ENCODE measurements at places on chromosomes 1 and 21.

GRCh38 chr1:116256875-116257274 is 116.2 kb upstream of the ATP1A1 start:
- DNase-seq: no peak

DNA sequence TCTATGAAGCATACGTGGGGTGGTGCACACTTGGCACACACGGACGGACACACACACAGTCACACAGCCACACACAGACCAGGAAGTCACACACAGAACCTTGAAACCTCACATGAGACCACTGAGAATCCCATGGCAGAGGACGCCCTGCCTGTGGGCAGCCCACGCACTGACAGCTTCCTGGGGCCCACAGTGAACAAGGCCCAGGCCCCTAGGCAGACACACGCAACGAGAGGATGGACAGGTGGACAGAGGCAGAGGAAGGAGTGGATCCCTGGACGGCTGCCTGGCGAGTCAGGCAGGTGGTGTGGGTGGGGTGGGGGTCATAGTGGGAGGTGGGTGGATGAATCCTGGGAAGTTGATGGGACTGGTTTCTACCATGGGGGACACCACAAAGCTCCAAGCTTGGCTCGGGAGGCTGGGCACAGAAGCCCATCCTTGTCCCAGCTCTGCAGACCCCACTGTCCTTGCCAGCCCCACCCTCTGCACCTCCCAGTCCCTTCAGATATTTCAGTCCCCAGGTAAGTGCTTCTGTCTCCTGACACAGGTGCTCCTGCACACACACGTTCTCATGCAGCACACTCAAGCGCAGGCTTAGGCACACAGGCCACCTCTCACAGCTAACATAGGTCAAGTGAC is 49.1 kb downstream of the WNT9A start:
- DNase-seq: no peak

DNA sequence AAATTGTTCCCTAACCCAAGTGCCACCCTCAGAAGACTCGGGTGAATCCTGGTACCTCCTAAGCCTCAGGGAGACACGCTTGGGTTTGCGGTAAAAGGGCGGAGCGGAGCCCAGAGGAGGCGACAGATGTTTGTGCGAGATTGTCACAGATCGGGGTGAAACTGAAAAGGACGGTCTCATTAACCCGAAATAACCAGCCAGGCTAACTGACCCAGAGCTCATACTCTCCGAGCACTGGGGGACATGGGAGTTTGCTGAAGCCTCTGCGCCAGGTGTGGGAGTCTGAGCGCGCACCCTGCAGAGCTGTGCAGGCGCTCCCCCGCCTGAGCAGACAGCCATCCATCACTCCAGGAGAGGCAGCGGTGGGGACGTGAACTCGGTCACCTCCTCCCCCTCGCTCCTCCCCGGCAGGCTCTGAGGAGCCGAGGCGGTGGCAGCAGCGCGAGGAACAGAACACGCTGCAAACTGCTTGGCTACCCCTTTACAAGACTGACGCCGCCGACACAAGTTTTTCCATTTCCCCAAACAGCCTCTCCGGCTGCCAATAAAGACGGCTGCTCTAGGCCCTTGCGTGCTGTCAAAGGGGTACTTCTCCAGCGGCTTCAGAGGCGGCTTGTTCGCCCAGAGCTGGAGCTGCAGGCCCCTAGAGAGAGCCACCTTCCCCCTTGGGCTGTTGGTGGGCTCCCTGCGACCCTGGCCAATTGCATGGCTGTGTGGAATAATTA is 43.5 kb downstream of the RRAGC start:
- peak; percentile 64 for DNase-seq

DNA sequence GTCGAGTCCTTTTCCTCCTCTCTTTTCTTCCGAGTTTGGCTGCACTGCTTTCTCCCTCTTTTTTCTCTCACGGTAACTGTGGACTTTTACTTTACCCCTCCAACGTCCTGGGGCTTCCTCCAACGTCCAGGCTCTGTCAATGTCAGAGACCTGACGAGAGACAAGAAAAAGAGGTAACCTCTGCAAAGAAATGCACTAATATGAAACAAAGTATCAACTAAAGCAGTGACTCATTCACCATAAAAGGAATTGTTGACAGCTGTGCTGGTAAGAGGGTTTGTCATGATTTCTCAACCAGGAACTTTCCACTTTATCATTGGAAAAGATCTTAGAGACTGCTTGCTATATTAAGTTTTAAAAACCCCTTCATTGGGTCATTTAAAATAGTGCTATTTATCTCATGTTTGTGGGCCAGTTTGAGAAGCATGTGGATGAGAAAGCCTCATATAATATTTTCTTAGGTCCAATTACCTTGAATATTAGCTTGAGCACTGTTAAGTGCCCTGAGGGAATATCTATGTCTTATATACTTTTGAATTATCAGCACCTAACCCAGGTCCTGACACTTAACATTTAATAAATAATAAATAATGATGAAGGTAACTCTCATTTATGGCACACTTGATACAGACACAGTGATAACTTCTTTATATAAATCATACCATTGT is at the start of gene GBP2:
TSS of gene GBP2 (minus strand) at position 202 of the 668 bp plus-strand sequence. CDS start 4,148 bp downstream, outside the sequence.
- DNase-seq: peak; percentile 42

GRCh38 chr21:44463724-44464123 is 8.4 kb downstream of the LRRC3 start:
- no peak for DNase-seq

DNA sequence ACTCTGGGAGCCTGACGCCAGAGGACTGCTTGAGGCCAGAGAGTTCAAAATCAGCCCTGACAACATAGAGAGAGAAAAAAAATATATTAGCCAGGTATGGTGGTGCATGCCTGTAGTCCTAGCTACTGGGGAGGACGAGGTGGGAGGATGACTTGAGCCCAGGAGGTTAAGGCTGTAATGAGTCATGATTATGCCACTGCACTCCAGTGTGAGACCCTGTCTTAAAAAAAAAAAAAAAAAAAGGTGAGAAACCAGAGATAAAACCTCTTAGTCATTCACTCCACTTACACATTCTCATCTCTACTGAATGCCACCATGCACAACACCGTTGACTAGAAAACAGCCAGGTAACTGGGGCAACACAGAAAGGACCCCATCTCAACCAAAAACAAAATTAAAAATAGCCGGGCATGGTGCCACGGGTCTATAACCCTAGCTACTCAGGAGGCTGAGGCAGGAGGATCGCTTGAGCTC is 178.1 kb downstream of the SLC45A1 start:
- no peak for DNase-seq

GRCh38 chr1:45442272-45442671 is 48.7 kb downstream of the TESK2 start:
- DNase-seq: no peak

DNA sequence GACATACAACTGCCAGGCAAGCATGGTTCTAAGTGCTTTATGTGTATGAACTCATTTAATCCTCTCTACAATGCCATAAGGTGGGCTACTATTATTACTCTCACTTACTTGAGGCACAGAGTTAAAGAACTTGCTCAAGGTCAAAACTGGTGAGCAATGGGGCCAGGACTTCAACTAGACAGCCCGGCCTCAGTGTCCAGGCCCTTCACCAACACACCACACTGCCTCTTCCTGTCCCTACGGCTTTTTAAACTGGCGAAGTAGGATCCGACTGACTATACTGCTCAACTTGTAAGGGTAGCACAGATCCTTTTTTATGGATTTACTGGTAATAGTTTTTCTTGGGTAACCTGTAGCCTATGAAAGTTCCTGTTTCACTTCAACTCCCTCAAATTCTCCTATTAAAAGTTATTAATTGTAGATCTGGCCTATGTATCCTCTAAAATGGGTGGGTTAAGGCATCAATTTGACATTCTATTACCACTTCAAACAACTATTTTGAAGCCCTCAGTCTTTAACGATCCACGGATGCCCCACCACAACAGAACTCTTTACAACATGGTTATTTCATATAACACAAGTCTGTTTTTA is 4.3 kb downstream of the ERRFI1 start:
- no peak for DNase-seq

DNA sequence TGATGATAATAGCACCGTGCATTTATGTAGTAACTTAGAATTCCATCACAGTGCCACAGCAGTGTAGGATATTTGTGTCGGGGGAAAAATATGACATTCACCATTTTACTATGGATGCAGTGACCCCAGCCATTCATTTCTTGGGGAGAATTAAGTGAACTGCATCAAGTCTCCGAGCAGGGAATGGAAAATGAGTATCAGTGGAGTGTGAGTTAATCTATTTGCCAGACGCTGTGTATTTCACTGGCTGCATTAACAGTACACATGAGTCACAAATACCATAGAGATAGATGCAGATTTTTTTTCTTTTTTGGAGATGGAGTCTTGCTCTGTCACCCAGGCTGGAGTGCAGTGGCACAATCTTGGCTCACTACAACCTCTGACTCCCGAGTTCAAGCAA is 33.8 kb upstream of the SLC45A1 start:
- no peak for DNase-seq

DNA sequence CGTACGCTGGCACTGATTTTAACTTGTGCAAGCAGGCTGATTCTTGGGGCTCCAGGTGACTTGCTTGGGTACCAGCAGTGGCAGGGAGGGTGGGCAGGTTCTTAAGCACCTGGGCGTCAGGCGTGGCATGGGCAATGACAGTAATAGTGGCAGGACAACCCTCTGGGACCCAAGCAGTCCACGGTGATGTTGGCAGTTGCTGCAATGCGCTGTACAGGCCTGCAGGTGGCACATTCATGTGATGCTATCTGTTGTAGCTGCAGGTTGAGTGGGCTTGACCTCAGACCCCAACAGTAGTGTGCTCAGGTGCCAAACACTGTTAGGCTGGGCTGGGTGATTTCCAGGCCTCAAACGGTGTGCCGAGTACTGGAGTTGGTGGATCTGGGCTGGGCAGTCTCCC is 10.2 kb upstream of the OR10J4 start:
- DNase-seq: no peak

- DNase-seq: no peak
These were observed 29.6 kb downstream of the DISP1 start for GRCh38 chr1:222844411-222844779.

DNA sequence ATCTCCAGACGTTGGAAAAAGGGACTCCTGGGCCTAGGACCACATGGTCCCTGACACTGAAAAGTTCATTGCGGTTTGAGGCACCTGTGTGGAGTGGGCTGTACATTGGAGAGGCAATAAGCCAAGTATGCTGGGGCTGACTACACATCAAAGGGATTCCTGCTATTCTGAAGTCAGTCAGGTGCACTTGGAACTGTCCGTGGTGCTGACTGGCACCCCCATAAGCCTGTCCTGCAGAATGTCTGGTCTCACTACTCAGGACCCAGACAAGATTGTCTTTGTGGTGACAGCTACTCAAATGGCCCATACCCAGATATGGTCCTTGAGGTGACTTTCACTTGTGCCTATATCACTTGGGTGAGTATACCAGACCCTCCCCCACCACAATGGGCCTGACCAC is 150.6 kb downstream of the RWDD3 start:
- no peak for DNase-seq

DNA sequence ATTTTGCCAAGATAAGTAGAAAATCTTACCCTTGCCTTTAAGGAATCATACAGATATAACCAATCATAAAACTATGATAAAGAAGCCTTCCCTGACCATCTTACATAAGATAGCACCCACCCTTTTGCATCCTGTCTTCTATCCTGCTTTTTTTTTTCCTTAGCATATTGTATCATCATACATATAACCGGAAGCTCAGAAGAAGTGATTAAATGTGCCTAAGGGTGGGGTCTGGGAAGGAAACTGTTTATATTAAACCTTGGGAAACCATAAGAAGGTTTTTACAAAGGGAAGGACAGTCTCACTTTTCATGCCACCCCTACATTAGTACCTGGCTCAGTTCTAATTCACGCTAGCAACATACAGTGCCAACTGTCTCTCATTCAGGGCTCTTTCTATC is 66.8 kb downstream of the LUZP1 start:
- DNase-seq: no peak

Measured in KG1 (cell line).